ENCODE measurements at places on chromosomes 1 and 21.

- no peak for DNase-seq
Measured at GRCh38 chr1:21325231-21325718, 35.0 kb upstream of the ECE1 start.

GRCh38 chr1:165686121-165686970 is 12.0 kb downstream of the ALDH9A1 start:
- no peak for DNase-seq

GRCh38 chr1:25568834-25569596 is 25.6 kb downstream of the LDLRAP1 start:
- peak; percentile 33 for DNase-seq

- no peak for DNase-seq
Measured at GRCh38 chr1:157734321-157734720, 33.8 kb upstream of the FCRL3 start.

GRCh38 chr1:187270256-187270655 is 441.5 kb downstream of the PLA2G4A start:
- no peak for DNase-seq

DNA sequence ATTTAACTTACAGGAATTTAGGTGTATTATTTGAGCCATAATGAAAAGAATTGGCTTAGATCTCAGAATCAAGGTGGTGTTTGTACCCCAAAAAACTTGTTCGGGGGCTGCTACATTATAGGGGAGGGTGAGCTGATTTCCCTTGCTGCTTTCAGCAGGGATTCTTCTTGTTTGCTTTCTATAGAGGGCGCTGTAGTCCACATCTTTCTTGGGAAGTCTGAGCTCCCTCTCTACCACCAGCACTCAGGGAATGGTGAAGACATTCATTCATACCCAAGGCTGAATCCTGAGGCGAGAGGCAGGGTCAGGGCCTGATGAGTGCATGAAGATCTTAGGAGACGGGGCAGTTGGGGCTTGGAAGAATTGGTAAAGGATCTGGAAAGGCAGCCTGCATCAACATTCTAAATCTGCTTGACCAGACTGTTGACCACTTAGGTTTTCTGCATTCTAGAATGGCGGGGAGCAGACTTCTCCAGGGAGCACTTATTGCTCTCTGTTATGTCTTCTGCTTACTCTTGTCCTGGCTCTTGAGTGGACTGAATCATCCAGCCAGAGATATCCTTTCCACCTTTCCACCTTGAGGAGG is 18.9 kb downstream of the SPATA46 start:
- no peak for DNase-seq

DNA sequence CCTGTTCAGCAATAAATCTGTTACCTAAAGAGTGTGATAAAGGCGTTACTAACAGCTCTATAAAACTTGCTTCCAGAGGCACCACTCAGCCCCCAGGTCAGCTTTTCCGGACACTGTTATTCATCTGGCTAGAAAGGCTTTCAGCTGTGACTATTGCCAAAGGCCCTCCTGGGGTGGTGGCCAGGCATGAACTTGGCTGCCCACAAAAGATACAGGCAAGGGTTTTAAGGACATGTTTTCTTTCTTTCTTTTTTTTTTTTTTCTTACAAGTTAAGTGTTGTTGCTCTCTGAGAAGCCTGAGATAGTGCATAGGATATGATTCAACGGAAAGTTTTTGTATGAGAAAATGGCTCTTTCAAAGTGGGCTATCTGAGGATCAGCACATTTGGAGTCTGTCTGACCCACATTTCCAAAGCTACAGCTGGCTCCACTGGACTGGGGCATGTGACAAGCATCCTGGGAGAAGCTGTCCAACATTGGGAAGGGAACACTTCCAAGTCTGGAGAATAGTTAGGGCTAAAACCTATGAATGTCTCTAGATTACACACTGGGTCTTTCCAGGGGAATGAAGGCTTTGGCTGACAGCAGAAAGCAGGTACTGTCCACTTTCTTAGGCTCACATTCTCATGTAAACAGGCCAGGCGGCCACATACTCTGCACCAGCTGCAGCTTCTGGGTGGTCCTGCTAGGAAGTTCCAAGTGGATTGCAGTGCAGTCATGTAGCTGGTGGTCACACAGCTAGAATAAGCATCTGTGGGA is 639.7 kb downstream of the LMO4 start:
- DNase-seq: no peak

DNA sequence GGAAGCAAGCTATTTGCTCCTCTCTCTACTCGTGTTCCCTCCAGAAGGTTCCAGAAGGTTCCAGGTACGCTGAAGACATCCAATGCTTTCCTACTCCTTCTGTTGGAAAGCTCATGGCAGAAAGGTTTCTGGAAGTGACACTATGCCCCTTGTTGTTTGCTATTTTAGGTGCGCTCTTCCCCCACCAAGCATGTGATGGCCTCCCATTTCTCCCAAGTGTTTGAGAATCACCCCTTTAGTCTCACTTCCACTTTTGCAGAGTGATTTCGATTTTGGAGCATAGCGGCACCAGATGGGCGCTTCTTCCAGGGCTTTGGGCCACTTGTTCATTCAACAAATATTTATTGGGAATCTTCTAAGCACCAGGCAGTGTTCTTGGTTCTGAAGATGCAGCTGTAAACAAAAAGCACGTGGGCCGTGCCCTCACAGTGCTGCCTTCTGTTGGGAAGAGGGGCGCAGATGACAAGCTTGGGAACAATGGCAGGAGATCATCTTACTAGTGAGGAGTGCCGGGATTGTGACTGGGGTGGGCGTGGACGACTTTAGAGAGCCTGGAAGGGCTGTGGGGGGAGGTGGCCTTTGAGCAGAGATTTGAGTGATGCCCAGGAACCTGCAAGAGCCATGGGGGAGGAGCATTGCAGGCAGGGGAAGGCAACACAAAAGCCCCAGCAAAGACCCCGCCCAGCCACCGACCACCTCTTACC is 43.0 kb upstream of the TARDBP start:
- no peak for DNase-seq

DNA sequence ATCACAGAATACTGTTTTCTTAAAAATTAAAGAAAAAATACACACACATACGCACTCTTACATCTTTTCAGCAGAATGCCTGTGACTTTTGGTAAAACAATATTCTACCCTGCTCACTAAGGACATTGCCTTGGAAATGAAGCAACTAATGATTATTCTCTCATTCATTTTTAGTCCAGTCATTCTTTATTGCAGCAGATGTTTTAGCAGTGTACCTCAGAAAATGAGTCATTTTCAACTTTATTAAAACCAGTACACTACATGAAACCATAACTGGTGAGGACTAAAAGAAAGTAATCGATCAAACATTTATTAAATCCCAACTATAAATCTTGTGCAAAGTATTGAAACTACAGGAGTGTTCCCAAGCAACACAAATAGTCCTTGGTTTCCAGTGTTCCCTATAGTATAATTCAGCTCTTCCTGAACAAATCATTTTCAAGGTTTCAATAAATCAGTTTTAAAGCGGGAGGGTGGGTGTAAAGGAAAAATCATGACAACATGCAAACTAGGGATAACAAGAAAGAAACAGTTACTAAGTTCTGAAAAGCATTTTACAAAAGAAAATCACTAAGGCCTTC is 114.2 kb downstream of the ADGRL4 start:
- no peak for DNase-seq

DNA sequence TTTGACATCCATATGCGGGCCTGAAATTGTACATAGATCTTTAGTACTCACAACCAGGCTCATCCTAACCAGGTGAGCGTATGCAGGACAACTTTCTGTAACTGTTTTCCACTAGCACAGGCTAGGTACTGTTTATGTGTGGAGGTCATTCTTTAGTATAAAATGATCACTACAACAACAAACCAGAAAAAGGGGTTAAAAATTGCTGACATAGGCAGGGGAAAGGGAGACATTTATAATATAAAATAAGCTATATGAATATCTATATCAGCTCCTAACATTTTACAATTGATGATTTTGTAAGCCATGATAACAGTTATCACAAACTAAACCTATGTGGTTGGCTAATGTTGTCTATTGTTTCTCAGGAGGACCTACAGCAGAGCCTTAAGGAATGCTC is 37.6 kb downstream of the RGS5 start:
- no peak for DNase-seq

DNA sequence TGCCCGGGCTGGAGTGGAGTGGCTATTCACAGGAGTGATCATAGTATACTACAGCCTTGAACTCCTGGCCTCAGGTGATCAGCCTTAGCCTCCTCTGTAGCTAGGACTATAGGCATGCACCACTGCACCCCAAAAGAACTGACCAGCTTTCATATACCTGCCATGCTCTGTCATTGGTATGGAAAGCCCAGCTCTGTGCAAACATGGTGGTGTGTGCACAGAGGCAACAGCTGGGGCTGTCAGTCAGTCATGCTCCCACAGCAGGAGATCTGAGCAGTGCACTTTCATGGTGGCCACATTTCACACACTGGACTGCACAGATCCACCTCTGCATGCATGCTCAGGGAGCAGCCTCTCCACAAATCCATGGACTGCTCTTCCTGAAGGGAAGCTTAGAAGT is 8.8 kb upstream of the JAK1 start:
- DNase-seq: no peak

DNA sequence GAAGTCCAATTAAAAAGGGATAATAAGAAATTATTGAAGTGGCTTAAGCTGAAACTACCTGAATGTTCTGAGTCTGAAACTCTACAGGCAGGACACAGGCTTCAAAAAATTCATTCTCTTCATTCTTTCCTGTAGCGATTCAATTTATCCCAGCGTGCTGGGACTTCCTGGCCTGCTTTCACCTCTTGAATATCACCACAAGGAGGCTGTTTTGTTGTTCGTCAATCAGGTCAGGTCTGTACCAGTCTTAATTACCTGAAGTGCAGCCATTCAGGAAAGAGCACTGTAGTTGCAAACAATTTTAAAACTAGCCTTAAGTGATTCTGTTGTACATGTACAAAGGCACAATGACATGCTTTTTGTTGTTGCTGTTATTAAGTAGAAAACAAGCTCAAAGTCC is 38.4 kb downstream of the FYB2 start:
- DNase-seq: no peak

DNA sequence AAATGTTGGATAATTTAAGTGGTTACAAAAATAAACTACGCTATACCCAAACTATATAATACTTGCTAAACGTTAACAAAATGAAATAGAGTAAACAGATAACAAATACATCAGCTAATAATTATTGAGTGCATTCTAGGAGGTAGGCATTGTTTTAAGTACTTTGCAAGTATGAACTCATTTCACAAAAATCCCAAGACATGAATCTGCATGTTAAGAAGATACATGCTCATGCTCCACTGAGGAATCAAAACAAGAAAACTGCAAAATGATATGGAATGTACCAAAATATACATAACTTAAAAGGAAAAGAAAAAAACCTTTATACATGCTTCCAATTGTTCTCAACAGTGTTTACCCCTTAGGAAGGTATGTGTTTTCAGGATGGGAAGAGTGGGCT is 2.5 kb downstream of the FRRS1 start:
- no peak for DNase-seq

DNA sequence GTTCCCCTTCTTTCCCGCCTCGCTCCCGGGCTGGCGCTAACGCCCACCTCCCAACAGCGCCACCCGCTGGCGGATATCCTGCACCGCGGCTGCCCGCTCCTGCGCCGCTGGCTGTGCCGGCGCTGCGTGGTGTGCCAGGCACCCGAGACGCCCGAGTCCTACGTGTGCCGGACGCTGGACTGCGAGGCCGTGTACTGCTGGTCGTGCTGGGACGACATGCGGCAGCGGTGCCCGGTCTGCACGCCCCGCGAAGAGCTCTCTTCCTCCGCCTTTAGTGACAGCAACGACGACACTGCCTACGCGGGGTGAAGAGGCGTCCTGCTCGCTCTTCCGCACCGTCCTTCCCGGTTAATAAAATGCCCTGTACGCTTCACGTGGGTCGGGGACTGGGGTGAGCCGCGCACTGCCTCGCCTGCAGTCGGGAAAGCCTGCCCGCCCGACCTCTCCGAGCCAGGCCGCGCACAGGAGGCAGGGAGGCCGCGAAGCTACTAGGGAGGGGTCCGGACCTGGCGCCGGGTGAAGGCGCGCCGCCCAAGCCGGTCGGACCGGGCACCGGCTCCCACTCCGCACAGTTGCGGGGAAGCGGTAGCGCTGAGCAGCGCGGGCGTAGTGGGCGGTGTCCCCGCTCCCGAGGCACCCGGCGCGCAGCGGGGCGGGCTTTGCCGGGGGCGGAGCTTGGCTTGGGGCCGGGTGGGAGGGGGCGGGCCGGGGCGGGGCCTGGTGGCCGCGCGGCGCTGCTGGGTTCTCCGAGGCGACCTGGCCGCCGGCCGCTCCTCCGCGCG is at the start of gene ADAM15:
ADAM15 (plus strand) TSS at position 757 of the 782 bp plus-strand sequence. CDS start 71 bp downstream, outside the sequence.
- DNase-seq: no peak

DNA sequence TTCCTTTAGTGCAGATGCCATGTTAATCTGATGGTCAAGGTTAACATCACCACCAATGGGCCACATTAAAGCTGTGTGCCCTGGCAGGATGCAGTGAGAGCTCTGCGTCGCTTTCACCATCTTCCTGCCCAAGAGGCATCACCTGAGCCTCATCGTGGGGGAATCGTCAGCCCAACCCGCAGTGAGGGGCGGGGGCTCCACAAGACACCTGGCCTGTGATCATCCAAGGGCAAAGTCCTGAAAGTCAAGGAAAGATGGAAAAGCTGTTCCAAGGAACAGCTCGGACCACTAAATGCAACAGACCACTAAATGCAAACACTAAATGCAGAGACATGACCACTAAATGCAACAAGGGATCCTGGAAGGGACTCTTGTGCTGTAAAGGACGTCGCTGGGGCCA is 49.9 kb downstream of the WDR4 start:
- DNase-seq: no peak

DNA sequence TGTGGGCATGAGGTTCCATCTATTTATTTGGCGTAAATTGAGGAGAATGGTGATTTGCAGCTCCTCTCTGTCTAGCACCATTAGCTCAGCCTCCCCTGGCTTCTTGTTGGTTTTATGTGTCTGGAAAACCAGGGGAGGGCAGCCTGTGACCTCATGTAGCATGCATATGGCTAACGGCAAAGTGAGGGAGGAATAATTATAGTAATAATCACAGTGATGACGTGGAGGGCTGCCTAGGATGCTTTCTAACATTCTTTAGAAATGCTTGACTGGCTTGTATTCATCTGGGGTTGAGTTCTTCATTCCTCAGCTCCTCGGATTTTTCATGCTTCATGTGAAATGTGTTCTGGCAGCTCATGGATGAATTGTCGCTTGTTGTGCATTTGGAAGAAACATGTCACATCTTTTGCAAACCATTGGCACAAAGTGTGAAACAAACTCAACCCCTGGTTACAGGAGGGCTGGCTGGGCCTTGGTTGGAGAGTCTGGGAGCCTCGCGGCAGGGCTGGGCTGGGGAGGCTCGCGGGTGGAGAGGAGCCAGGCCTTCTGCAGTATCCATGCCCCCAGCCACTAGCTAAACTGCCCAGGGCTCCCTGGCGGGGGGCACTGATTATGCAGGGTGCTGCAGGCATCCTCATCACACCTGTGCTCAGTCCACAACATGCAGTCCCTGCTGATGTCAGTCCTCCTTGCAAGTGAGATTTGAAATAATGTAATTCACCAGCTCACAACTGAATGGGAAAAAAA is 149.6 kb downstream of the DISC1 start:
- no peak for DNase-seq

Data from AG04450 (cell line).